ENCODE measurements at places on chromosomes 4 and X.
A peak's percentile ranks its signal among the peaks of the same experiment; 100 is the strongest.

GRCh38 chr4:36341936-36342335 lies 60.5 kb downstream of the DTHD1 start:
- DNase-seq, result no peak

DNA sequence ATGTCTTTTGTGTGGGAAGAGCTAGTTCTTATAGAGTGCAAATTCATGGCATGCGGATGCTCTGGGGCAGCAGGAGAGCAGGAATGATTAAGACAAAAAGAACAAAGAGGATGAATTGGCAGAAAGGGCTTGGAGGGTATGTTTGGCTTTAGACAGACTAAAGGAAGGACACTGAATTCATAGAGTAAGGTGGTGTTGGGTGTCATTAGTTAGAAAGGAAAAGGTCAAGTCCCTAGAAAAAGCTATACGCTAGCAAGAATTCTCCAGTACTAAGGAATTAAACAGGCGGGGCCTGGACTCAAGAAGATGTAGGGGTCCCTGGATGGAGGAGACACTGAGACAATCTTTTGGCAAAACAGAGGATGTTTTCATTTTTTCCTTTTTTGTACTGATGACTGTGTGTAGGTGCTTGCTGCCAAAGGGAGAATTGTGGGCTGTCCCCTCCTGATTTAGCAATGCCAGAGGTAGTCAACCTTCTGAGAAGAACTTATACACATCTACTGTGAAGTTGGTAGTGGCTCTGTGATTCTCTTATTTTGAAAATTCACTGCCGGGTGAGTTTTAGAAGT lies 391.0 kb downstream of the SPRY1 start:
- DNase-seq, result no peak

DNA sequence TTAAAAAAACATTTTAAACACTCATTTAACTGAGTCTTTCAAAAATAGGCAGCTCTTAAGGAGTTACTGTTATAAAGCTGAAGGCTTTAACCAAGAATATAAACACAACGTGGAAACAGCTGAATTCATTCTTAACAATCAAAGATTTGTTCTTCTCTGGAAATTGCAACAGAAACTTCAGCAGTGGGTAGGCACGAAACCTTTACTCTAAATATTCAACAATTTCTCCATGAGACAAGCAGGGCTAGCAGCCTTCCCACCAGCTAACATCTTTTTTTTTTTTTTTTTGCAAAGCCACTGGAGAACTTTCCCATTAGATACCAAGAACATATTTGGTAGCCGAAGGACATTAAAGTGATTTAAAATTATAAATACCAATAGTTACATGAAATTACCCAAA lies 78.2 kb upstream of the PRSS48 start:
- DNase-seq, result no peak

DNA sequence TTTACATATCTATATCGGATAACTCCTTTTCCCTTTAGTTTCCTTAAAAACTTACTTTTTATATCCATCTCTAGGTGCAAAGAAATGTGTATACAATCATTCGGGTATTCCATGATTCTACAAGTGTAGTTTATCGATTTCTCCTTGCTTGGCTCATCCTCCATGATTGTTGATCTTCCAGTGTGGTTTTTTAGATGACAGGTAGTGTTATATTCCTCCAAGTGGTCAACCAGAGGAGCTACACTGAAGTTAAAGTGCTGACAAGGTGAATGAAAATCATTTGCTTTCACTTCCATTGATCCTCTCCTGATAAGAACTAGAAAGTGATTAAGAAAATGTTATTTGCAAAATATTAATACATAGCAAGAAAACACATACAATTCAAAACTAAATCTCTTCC lies 38.5 kb downstream of the TMEM156 start:
- no peak for DNase-seq

- no peak for DNase-seq
Observed at GRCh38 chr4:87783781-87784180, 15.6 kb upstream of the IBSP start.

DNA sequence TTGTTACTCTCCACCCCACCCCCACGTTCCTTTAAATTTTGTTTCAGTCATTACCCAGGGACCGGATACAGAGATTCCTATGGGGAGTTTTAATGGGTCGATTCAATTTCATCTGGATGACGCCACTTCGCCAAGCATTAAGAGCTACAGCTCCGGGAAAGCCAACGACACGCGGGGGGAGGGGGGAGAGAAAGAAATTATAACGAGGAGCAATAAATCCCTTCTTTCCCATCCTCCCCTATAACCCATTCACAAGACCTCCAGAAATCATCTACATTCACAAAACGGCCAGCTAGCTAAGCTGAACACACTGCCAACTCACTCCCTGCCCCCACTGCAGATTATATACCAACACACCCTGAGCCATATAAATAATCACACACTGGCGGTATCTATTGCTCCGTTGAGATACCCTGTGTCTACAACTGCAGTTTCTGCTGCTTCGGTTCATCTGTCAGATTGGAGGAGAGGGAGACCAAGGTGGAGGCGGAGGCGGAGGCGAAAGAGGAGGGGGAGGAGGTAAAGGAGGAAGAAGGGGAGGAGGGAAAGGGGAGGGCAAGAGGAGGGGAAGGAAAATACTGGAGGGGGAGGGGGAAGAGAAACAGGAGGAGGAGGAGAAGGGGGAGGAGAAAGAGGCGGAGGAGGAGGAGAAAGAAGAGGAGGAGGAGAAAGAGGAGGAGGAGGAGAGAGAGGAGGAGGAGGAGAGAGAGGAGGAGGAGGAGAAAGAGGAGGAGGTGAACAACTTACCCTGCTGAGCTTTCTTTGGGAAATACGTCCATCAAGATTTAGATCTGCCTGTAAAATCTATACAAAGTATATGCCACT lies 113.9 kb upstream of the VAMP7 start:
- peak; percentile 28 for DNase-seq

DNA sequence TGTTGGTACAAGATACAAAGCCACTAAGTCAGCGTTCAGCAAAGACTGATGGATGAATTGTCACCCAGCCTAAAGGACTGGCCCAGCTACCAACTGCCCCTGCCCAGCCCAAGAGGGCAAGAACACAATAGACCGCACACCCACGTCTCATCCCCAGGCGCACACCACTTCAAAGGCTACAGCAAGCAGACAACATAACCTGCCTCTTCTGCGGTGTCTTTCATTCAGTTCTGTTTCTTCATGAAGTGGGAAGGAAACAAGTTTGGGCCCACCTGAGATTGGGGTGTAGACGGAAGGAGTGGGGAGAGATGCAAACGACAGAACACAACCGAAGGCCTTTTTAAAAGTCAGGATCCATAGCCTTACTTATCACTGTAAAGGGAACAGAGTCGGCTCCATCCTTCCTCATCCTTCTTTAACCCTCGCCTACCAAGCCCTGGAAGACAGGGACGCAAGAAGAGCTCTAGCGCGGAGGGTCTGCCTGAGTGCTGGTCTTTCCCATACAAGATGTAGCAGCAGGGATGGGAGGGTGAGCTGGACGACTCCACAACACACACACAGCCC lies 691 bp downstream of the SCARB2 start:
- DNase-seq, result peak; percentile 32

DNA sequence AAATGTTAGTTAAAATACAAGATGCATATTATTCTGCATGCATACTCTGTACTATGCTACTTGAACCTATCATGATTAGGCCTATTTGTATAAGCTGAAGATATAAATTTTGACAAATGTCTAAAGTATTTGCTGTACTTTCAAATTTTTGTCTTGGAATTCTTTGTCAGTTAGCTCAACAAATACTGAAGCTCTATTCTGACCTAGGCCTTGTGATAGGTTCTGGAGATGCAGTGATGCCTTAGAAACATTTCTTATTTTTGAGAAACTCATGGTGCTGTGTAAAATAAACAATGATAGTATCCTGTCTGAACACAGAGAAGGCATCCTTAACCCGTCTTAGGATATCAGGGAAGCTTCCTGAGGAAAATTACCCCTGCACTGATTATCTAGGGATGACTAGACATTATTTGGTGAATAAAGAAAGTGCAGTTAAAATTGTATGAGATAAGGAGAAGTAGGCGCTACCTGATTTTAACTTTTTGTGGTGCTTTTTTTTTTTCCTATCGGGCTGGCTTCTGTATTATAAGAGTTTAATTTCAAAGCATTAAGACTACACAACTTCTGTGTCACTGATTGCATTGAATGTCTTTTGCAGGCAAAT lies 43.4 kb downstream of the MOB1B start:
- no peak for DNase-seq

DNA sequence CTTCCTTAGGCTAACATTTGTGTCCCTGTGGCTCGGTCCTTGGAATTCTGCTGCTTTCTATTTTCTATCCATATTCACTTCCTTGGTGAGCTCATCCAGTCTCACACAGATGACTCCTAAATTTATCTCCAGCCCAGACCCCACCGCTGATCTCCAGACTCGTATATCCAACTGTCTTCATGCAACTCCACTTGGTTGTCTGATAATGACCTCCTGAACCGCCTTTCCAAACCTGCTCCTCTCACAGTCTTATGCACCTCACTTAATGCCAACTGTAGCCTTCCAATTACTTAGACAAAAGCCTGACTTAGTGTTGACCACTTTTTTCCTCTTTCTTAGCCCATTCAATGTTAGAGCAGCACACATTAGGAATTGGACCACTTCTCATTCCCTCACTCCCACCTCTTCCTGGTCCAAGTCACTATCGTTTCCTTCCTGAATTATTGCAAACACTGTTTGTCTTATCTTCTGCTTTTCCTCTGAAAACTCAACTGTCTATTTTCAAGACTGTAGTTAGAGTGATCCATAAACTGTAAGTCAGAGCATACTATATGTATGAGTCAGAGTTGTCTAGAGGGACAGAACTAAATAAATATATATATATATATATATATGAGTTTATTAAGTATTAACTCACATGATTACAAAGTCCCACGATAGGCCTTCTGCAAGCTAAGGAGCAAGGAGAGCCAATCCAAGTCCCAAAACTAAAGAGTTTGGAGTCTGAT lies 292.5 kb downstream of the UNC5C start:
- DNase-seq, result no peak

DNA sequence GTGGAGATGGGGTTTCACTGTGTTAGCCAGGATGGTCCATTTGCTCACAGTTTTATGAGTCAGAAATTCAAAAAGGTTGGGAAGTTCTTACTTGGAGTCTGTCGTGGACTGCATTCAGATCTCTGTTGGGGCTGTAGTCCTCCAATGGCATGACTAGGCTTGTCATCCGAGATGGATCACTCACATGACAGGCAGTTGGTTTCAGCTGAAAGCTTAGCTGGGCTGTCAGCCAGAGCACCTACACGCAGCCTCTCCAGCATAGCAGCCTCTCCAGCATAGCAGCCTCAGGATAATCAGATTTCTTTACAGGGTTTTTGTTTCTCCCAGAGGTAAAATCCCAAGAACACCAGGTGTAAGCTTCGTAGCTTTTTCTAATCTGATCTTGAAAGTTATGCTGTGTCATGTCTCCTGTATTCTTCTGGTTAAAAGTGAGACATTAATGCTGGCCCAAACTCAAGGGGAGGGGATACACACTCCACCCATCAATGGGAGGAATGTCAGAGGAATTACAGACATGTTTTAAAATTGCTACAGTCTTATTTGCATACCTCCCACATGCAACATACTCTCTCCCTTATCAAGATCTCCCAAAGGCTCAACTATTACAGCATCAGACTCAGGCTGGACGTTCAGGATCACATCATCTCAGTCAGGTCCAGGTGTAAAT lies 31.6 kb upstream of the SOD3 start:
- no peak for DNase-seq

GRCh38 chr4:107630185-107630705 lies 89.8 kb downstream of the PAPSS1 start:
- no peak for DNase-seq

DNA sequence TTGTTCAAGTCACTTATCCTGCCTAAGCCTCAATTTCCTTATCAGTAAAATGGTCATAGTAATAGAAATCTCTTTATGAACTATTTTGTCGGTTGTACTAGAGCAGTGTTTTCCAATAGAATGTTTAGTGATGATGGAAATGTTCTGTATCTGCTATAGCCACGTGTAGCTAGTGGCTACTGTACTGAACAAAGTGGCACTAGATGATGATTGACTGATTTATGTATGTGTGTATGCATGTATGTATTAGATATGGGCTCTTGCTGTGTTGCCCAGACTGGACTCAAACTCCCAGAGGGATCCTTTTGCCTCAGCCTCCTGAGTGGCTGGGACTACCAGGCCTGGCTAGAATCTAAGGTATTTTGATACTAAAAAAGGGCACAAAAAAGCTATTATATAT lies 24.7 kb upstream of the SLC9B1 start:
- no peak for DNase-seq

GRCh38 chrX:41561045-41561444 lies 113.9 kb downstream of the NYX start:
- peak; percentile 77 for DNase-seq

- no peak for DNase-seq
Observed at GRCh38 chr4:77493120-77493752, 112.4 kb upstream of the CXCL13 start.

DNA sequence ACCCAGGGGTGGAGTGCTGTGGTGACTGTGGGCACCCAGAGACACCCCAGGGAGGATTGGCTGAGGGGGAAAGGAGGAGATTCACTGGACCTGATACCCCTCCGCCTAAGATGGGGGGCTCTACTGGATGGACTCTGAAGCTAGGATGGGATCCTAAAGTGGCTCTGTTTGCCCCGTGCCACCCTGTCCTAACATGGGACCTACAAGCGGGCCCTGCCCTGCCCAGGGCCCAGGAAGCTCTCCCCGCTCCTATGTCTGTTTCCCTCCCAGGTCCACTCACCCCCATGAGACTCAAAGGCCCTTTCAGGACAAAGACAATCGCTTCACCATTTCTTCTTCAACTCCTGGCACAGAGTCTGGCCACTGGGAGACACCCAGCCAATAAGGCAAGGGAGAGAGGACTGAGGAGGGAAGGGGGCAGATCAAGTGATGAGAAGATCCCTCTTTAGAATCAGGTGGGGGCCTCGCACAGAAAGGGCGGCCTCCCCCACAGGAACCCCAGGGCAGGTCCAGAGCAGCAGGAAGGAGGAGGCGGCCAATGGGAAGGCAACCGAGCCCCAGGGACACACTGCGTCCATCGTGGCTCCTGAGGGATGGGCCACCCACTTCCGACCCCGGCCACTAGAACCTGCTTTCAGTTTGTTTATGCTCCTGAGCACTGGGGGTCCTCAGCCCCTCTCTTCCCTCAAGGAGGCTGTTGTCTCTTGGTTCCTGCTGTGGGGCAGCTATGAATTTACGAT lies 155.4 kb downstream of the AFAP1 start:
- no peak for DNase-seq

GRCh38 chrX:110153896-110154295 lies 151.0 kb downstream of the TMEM164 start:
- no peak for DNase-seq

- no peak for DNase-seq
Observed at GRCh38 chrX:49244207-49244606, 8.9 kb downstream of the CCDC22 start.

- DNase-seq, result no peak
Observed at GRCh38 chr4:108432418-108432817, 188.0 kb upstream of the RPL34 start.

All from RPMI8226 (cell line).